ENCODE measurements at places on chromosomes 1 and 21. TPM values are rescaled to one million over a fixed set of nuclear protein-coding genes. Genes with fewer than 3 reads are reported as not detected.

Gene GCSAML
- under 0.01 TPM for total RNA-seq

Gene SLC44A5
- 141 TPM for total RNA-seq

Gene SLC9C2
- 1.2 TPM for total RNA-seq

Gene PRSS38
- total RNA-seq: not detected

Gene SPRR4
- not detected for total RNA-seq

Gene GRHL3
- under 0.01 TPM for total RNA-seq

Gene SIM2
- total RNA-seq: not detected

Gene RIPPLY3
- total RNA-seq: under 0.01 TPM

Gene ACTA1
- total RNA-seq: 1.5 TPM

Gene MAN1C1
- total RNA-seq: 6.9 TPM

Gene ADAM30
- total RNA-seq: not detected

Gene MINDY1
- total RNA-seq: 10.8 TPM

Gene TTC34
- 0.25 TPM for total RNA-seq

Gene SPRR2G
- not detected for total RNA-seq

Gene MFSD2A
- 18.7 TPM for total RNA-seq

Gene LAMC2
- total RNA-seq: 0.74 TPM

Gene CCDC185
- under 0.01 TPM for total RNA-seq

Gene SNIP1
- total RNA-seq: 14.3 TPM

Gene BMP8B
- total RNA-seq: 0.49 TPM

Gene USP48
- 67.9 TPM for total RNA-seq

Gene KRTAP19-3
- not detected for total RNA-seq

Gene TNFRSF4
- not detected for total RNA-seq

Gene TMEM79
- 0.98 TPM for total RNA-seq

Gene NR5A2
- 0.25 TPM for total RNA-seq

Gene WNT9A
- 2.5 TPM for total RNA-seq

Gene MPC2
- total RNA-seq: 40.3 TPM

Gene KCNA3
- total RNA-seq: 20.2 TPM

Gene IGSF5
- total RNA-seq: 0.25 TPM

Gene CENPF
- 14.8 TPM for total RNA-seq
